ENCODE measurements at places on chromosomes 7 and 10.

DNA sequence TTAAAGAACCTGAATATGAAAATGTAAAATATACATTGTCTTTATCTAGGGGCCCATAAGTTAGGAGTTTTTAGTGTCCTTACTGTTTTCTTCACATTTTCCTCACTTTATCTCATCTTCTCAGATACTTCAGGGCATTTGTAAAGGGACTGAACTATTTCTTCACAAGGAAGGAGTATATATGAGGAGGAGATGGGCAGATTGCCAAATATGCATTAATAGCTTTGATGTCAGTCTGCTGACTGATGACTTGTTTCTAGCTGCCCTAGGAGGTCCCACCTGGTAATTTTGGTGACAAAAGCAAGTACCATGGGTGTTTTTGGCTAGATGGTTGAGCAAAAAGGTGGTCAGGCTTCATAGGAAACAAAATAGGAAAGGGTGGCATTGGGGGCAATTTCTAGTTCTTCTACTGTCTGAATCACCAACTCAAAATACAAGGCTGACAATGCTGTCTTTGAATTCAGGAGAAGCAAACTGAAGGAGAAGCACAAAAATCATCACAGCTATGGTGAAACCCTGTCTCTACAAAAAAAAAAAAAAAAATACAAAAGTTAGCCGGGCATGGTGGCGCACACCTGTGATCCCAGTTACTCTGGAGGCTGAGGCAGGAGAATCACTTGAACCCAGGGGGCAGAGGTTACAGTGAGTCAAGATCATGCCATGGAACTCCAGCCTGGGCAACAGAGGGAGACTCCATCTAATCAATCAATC, 10.4 kb upstream of the STRIP2 start:
- no peak for DNase-seq

DNA sequence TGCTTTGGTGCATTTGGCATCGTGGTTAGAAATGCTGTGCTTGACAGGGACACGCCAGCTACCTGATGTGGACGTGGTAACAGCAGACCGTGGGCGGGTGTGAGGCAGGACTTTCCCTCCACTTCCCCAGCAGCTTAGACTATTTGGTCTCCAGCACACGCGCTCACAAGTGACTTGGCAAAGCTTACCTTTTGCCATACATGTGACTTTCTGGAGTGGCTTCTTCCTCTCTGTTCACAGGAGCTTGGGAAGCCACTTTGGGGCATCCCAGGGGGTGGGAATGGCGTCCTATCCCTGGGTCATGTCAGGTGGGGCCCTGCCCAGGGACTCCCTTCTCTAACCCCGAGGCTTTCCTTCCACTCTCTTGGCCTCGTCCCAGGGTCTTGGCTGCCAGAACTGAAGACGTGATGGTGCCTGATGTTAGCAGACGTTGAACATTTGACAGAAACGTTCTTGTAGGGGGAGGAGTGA, 228.7 kb upstream of the KLF6 start:
- peak; percentile 46 for DNase-seq

DNA sequence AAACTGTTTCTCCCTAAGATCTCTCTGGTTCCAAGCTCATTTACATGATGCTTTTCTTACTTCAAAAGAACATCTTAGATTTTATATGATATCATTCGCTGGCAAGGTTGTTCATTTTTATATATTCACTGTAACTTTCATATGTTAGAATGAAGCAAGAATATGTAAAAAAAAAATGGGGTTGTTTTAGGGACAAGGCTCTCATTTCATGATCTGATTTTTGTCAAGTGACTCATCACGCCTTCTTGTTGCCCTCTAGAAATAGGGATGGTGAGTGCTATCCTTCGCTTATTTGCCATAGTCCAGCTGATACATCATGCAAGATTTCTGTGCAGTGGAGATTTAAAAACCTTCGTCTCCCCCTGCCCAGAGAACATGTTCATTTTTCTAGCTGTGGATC, 14.0 kb upstream of the CELF2 start:
- no peak for DNase-seq

DNA sequence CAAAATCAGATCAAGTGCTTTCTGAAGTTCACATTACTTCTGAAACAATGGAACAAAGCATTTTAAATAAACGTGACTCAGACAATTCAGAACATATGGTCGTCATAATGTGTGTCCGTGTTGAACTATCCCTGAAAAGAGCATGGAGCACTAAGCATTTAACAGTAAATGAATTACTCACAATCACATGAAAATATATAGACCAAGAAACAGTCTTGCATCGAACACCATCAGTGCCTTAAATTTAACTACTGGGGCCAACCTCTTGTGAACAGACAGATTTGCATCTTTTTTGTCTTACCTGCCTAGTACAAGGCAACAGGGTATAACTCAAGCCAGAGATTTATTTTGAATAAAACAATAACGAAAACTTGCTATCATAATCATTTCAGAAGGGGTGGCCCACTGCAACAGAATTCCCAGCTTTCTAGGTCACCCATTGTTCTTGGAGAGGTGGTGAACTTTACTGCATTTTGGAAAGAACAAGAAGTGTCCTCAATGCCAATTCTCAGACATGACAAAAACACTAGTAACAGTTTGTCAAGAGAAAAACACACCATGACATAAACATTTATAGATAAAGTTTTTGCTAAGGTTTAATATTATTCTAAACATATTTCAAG, 293.5 kb downstream of the SFMBT2 start:
- no peak for DNase-seq

DNA sequence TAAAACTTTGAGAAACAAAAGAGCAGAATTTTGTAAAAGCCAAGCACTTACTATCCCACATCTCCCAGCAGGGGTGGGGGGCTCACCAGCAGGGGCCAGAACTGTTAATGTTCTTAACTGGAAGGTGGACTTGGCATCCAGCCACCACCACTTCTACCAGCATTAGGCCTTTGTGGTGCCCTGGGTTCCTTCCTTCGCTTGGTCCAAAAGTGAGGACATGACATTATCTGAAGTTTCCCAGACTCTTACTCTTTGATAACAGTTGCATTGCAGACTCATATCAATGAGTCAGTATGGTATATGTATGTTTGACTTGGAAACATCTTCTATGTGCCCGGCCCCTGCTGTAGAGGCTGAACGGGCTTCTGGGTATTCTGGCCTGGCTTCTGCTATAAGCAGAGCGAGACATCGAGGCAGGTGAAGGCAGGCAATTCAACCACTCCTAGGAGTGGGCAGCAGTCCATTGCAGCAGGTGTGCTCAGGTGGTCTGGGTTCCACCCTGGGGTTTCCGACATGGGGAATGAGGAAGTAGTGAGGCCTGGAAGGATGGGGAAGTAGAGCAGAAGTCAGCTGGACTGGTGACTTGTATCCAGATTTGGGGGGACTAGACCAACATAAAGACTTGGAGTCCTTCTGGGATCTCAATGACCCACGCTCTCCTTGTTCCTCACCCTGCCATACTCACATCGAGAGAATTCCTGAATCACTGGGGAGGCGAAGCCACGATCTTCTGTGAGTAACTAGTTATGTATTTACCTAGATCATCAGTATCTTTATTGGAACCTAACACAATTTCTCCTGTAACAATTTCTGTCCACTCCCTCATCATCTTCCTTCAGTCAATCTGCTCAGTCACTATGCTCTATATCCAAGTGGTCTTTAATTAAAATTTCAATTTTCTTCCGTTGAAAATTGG, 4.1 kb downstream of the ZNF777 start:
- DNase-seq = no peak

- DNase-seq = no peak
These were observed 134.0 kb upstream of the TCF7L2 start for GRCh38 chr10:112816033-112816430.

GRCh38 chr10:6561552-6561951, 18.5 kb downstream of the PRKCQ start:
- DNase-seq = no peak

DNA sequence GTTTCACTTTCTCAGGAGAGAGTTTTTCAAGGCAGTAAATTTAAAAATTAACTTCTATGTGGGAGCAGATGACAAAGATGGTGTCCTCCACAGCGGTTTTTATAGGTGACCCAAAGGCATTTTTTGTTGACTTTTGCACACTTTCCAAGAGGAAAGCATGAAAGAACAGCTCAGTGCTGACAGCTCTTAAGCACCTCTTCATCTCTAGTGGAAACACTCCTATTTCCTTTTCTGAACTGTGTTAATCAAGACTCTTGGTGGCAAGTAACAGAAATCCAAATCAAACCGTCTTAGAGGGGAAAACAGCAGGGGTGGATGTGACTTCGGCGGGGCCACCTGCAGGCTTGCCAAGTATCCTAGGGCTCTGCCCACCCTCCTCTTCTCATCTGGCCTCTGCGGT, 71.8 kb upstream of the GATA3 start:
- no peak for DNase-seq

DNA sequence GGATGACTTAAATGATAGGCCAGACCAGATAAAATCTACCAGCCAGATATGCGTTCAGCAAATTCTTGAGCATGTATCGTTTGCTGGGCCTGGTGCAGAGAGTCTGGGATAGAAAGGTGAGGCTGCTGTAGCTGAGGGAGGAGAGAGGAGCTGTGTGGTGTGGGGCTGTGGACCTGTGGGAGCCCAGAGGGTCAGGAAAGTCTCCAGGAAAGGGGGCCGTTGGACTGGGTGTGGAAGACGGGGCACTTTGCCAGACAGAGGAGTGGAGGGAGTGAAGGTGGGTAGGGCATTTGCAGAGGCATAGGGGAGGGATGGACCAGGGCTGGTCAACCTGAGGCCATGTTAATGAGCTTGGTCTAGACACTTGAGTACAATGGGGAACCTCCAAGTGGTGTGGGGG, 124.7 kb upstream of the UNC5B start:
- no peak for DNase-seq

- no peak for DNase-seq
These were observed 30.2 kb downstream of the ENTPD7 start for GRCh38 chr10:99689461-99689860.

GRCh38 chr7:132280335-132280734, 295.9 kb downstream of the PLXNA4 start:
- no peak for DNase-seq
